Activated T-cell treated with anti-CD3 and anti-CD28 coated beads, Interleukin-2, amount 50 U/mL, for 72 hours (primary cell): ENCODE measurements at places on chromosomes 1 and 21.

DNA sequence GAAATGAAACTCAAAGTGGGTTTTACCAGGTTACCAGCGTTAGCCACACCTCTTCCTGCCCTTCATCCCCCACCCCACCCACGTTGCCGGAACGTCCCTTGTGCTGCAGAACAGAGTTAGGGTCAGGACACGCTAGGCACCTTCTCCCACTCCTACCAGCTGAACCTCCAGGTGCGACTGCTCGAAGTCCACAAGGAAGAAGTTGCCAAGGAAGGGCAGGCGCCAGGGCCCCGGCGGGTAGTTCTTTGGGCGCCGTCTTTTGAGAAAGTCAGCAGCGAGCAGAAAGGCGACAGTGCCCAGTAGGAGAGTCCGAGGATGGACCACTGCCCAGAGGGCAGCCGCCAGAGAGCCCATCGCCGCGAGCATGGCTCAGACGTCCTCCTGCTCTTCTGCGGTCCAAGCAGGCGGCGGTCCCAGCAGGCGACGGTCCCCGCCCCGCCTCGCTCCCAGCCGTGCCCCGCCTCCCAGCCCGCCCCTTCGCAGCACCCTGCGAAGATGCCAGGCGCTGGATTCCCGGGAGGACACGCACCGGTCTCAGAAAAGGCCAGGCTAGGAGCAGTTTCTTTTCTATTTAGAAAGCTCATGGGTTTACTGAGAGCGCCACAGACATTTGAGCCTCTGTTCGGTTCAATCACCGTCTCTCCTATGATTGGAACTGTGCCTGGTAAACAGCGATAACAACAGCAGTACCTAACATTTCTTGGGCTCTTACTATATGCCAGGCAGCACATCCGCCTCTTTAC lies at the start of gene CYP2J2:
TSS of gene CYP2J2 (minus strand) at position 393 of the 743 bp plus-strand sequence. CDS start at position 366, 27 bp downstream.
- H3K4me3 ChIP-seq = peak within 1 kb of the TSS; percentile 73
- peaks cover 8% of the 10 kb centered on the region for H3K36me3 ChIP-seq
- H3K27me3 ChIP-seq = peaks cover 42% of the 10 kb centered on the region
- peaks cover 13% of the 10 kb centered on the region for H3K4me1 ChIP-seq

DNA sequence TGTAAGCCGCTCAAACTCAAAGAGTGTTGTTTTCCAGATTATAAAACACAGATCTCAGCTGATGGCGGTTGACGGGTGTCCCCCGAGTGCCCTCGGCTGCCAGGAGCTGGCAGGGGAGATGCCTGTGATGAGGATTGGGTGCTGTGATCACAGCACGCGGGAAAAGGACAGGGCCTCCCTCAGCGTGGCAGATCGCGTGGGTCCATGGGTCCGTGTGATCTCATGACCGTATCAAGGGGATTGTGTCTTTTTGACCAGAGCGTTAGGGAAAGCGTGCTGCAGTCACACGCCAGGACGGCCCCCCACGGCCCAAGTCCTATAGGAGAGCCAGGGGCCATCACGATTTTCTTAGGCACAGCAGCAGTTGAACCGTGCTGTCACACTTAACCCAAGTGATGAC lies 51.9 kb downstream of the PDE9A start:
- H3K27ac ChIP-seq = no peak overlapping the region
- DNase-seq = no peak
- H3K4me3 ChIP-seq = no peak overlapping the region
- H3K36me3 ChIP-seq = no peaks in the 10 kb centered on the region
- H3K27me3 ChIP-seq = no peaks in the 10 kb centered on the region

- no peak for DNase-seq
- peaks cover 41% of the 10 kb centered on the region for H3K27me3 ChIP-seq
- peaks cover 22% of the 10 kb centered on the region for H3K4me1 ChIP-seq
- no peak overlapping the region for H3K27ac ChIP-seq
- H3K4me3 ChIP-seq = peak overlapping the region; percentile 86
Observed at GRCh38 chr1:109398343-109399225, 866 bp upstream of the SORT1 start.

GRCh38 chr1:156108664-156109241 lies 5.8 kb upstream of the LMNA start:
- DNase-seq = no peak
- H3K27me3 ChIP-seq = peaks cover 13% of the 10 kb centered on the region
- H3K27ac ChIP-seq = no peak overlapping the region
- H3K36me3 ChIP-seq = no peaks in the 10 kb centered on the region
- peaks cover 60% of the 10 kb centered on the region for H3K4me1 ChIP-seq

DNA sequence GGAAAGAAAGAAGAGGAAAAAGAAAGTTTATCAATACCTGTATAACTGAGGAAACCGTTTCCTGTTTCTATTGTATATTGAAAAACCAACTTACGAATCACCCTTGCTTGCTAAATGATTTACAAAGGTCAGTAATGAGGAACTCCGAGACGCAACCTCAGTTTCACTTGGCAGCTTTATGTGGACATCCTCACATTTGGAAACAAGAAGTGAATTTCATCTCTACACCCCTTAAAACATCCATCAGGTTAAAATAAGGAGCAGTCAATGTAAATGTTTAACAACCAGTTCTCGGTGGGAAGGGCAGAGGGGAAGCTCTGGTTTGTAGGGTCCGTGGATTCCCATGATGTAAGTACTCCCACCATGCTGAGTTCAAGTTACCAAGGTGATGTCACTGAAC lies 481.7 kb upstream of the RUNX1 start:
- DNase-seq = no peak
- peaks cover 10% of the 10 kb centered on the region for H3K36me3 ChIP-seq
- no peak overlapping the region for H3K27ac ChIP-seq
- no peaks in the 10 kb centered on the region for H3K27me3 ChIP-seq

- DNase-seq = no peak
- peak overlapping the region; percentile 31 for H3K4me3 ChIP-seq
- H3K27me3 ChIP-seq = no peaks in the 10 kb centered on the region
- H3K36me3 ChIP-seq = no peaks in the 10 kb centered on the region
- no peak overlapping the region for H3K27ac ChIP-seq
Observed at GRCh38 chr1:110633646-110634030, 27.5 kb upstream of the KCNA2 start.

DNA sequence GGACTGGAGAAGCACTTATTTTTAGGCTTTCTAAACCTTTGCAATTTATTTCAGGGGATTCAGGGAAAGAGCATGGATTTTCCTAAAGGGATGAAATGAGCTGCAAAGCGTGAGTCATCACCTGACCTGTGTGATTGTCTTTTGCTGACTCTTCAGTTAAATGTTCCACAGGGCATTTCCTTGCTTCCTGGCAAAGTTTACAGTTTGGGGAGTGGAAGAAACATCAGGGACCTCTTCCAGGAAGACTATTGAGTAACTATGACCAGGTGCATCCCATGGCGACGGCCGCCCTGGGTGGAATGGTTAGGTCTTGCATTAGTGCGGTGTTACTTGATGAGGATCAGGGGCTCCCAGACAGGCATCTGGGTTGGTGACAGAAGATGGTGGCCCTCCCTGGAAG lies 79.5 kb upstream of the SIPA1L2 start:
- H3K4me3 ChIP-seq = no peak overlapping the region
- no peaks in the 10 kb centered on the region for H3K36me3 ChIP-seq
- no peak for DNase-seq
- H3K27ac ChIP-seq = no peak overlapping the region
- H3K4me1 ChIP-seq = peaks cover 10% of the 10 kb centered on the region

GRCh38 chr21:20882462-20883407 lies 115.5 kb upstream of the NCAM2 start:
- peak; percentile 4 for DNase-seq
- no peaks in the 10 kb centered on the region for H3K4me1 ChIP-seq
- H3K36me3 ChIP-seq = no peaks in the 10 kb centered on the region
- no peaks in the 10 kb centered on the region for H3K27me3 ChIP-seq
- peak overlapping the region; percentile 17 for H3K27ac ChIP-seq

GRCh38 chr1:31761883-31762282 lies 2.3 kb downstream of the ADGRB2 start:
- peaks cover 30% of the 10 kb centered on the region for H3K27me3 ChIP-seq
- H3K36me3 ChIP-seq = no peaks in the 10 kb centered on the region
- H3K27ac ChIP-seq = no peak overlapping the region
- H3K4me1 ChIP-seq = peaks cover 16% of the 10 kb centered on the region
- H3K4me3 ChIP-seq = peak overlapping the region; percentile 79

DNA sequence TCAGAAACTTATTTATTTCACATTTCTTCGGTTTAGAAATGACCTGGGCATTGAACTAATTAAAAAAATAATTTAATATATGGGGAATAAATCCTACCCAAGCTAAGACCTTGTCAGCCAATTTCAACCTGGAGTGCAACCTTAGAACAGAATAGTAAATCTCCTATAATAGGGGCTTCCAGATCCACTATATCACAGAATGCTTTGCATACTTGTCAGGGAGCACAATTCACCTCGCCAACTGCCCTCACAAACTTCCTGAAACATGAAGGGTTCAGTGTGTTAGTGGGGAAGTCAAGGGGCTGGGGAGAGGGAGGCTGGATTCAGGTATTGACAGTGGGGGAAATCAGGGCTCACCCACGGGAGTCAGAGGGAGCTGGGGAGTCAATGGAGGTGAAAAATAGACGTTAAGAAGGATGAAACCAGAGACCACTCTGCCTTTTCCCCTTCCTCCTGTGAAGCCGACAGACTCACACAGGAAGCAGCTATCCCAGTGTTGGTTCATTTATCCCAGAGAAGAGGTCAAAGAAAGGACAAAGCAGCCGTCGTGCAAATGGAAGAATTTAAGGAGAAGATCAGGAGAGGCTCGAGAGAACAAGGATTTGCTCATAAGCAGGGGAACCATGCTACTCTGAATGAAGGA lies 453.3 kb downstream of the NUF2 start:
- H3K27me3 ChIP-seq = no peaks in the 10 kb centered on the region
- H3K4me1 ChIP-seq = no peaks in the 10 kb centered on the region
- no peak overlapping the region for H3K4me3 ChIP-seq
- H3K36me3 ChIP-seq = no peaks in the 10 kb centered on the region
- no peak for DNase-seq

GRCh38 chr1:54571803-54572541 lies 23.9 kb downstream of the ACOT11 start:
- no peak for DNase-seq
- H3K27ac ChIP-seq = no peak overlapping the region
- H3K4me1 ChIP-seq = no peaks in the 10 kb centered on the region
- no peaks in the 10 kb centered on the region for H3K36me3 ChIP-seq
- H3K27me3 ChIP-seq = no peaks in the 10 kb centered on the region

GRCh38 chr1:17028662-17029188 lies 17.0 kb upstream of the ATP13A2 start:
- DNase-seq = no peak
- peaks cover 10% of the 10 kb centered on the region for H3K36me3 ChIP-seq
- no peak overlapping the region for H3K27ac ChIP-seq
- no peaks in the 10 kb centered on the region for H3K27me3 ChIP-seq

GRCh38 chr21:42391297-42391696 lies 4.6 kb downstream of the TMPRSS3 start:
- H3K4me1 ChIP-seq = peaks cover 96% of the 10 kb centered on the region
- H3K27me3 ChIP-seq = peaks cover 6% of the 10 kb centered on the region
- DNase-seq = no peak
- peak overlapping the region; percentile 79 for H3K4me3 ChIP-seq
- H3K36me3 ChIP-seq = peaks cover 45% of the 10 kb centered on the region
- peak overlapping the region; percentile 29 for H3K27ac ChIP-seq

DNA sequence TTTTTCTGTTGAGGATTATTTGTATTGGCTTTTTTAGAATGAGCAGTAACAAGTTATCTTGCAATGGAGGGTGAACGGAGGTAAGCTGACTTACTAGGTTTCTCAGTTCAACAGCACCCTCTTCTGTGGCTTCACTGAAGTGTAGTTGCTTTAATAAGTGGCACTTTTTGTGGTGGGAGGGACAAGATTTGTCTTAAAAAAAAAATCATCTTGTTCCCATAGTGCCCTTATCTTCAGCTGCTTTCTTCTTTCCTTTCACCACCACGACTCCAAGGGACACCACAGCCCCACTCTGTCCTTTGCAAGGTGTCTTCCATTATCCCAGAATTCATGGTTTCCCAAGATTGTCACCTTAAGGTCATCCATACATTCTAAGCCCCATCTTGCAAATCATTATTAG lies 92.9 kb downstream of the PIGK start:
- no peaks in the 10 kb centered on the region for H3K4me1 ChIP-seq
- peak overlapping the region; percentile 20 for H3K27ac ChIP-seq
- no peaks in the 10 kb centered on the region for H3K27me3 ChIP-seq
- peak; percentile 9 for DNase-seq
- peaks cover 2% of the 10 kb centered on the region for H3K36me3 ChIP-seq

- H3K27me3 ChIP-seq = no peaks in the 10 kb centered on the region
- H3K4me3 ChIP-seq = no peak overlapping the region
- no peak for DNase-seq
- no peak overlapping the region for H3K27ac ChIP-seq
- H3K4me1 ChIP-seq = peaks cover 23% of the 10 kb centered on the region
Observed at GRCh38 chr1:110007046-110007830, 22.7 kb downstream of the AHCYL1 start.

DNA sequence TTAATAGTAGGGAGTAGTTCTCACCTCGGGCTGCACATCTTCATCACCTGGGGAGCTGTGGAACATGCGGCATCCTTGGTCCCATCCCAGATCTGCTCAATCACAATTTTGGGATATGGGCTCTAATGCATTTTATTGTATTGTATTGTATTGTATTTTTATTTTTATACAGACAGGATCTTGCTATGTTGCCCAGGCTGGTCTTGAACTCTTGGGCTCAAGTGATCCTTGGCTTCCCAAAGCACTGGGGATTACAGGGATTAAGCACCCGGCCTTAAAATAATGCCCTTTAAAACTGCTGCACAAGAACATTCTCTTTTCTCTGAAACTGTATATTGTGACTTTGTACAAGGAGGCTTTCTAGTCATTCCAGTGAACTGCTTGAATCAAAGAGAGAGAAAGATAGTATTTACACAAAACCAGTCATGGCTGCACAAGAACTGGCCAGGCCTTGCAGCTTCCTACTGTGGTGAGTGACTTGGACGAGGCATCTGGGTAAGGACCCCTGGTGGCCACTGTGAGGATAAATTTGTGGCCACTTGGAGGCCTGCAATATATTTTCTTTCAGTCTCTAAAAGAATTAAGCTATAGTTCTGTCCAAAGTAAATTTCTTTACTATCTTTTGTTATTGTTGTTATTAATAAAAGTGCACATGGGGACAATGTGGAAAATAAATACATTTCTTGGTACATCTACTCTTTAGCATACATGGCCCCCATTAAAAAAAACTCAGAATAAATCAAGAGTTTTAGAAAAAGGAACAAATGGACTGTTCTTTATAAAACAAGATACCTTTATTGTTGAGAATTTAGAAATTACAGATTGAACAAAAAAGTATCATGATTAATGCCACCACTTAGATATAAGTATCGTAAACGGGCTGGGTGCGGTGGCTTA lies 48.0 kb downstream of the TBCE start:
- no peaks in the 10 kb centered on the region for H3K4me1 ChIP-seq
- no peaks in the 10 kb centered on the region for H3K27me3 ChIP-seq
- H3K4me3 ChIP-seq = no peak overlapping the region

DNA sequence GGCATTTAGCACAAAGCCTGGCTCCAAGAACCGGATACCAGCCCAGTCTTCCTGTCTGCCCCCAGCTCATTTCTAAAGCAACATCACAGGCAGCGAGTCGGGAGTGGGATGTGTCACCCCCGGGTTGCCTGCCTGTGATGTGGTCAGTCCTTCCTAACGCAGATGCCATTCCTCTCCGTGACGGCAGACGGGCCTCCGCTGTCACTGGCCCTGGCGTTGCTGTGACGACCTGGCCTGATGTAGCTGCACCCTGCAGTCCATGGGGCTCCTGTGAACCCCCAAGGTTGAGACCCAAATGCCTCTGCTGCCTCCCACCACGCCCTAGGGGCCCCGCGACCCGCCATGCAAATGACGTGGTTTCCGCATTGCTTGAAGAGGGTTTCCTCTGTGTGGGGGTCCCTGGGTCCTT lies 12.3 kb downstream of the TNFRSF1B start:
- peaks cover 12% of the 10 kb centered on the region for H3K36me3 ChIP-seq
- peak; percentile 90 for DNase-seq
- peak overlapping the region; percentile 98 for H3K27ac ChIP-seq
- peak overlapping the region; percentile 92 for H3K4me3 ChIP-seq

GRCh38 chr1:29441916-29442668 lies 205.8 kb downstream of the PTPRU start:
- H3K27ac ChIP-seq = no peak overlapping the region
- DNase-seq = no peak
- H3K4me3 ChIP-seq = no peak overlapping the region
- peaks cover 21% of the 10 kb centered on the region for H3K27me3 ChIP-seq
- no peaks in the 10 kb centered on the region for H3K4me1 ChIP-seq
